ENCODE measurements at places on chromosomes 16 and 17.

DNA sequence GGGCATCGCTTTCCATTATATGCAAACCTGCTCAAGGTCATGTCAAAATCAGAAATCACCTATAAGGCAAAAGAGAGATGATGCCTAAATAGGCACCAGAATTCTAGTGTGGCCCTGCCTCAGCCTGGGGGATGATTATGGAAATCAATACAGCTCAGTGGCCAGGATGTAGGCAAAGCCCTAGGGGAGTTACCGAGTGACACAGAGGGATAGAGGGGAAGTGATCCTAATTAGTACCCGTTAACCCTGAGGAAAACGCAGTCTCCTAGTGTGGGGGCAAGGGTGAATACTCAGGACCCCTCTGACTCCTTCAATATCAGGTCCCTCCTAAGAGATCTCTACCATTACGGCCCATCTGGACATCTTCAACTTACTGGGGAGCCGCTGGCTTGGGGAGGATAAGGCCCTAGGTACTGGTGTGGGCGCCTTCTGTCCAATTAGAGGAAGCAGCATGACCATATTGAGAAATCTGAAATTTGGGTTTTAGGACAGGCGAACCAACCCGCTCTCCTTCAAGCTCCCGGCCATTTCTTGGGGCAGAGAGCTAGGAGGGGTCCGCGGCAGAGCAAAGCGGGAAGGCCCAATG is 725 bp downstream of the NT5C3B start:
- no peak for DNase-seq

DNA sequence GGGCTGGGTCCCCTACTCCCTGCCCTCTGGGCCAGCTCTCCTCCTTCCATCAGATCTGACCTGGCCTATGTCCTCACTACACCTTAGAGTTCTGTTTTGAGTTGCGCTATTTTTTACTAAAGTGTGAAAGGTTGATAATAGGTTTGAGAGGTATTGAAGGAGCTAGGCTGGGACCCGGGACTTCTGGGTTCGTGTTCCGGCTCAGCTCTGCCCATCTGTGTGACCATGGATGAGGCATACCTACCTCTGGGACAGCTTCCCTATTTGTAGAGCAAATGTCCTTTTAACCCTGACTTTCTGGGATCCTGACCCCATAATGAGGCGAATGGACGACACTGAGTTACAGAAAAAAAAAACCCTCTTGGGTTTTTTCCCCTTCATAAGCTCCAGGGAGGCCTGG is 36.0 kb downstream of the IL21R start:
- DNase-seq, result no peak

DNA sequence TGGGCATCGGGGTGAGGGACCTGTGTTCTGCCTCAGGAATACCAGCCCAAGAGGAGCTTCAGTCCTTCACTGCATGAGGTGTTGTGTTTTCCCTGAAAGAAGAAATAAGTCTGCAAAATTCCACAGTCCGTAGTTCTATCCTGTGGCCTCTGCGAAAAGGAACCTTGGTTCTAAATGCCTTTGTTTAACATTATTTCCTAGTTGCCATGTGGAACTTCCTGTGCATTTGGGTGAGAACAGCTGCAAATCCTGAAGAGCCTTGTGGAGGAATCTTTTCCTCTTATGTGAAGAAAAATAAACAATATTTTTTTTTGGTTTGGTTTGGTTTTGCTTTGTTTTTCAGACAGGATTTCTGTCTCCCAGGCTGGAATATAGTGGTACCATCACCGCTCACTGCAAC is 9.8 kb downstream of the PSKH1 start:
- no peak for DNase-seq

DNA sequence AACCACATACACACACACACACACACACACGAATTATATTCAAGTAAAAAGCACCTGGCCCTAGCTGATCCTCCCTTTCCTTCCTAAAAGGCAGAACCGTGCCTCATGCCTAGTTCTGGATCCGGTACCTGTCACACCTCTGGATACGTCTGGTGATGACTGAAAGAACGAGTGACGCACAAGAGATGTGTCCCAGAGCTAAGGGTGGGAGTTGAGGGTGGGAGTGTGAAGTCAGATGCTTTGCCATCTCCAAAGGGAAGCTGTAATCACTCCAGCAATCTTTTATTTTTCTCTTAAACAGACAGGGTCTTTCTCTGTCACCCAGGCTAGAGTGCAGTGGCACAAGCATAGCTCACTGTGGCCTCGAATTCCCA is 26.5 kb upstream of the GSG1L start:
- DNase-seq, result no peak

DNA sequence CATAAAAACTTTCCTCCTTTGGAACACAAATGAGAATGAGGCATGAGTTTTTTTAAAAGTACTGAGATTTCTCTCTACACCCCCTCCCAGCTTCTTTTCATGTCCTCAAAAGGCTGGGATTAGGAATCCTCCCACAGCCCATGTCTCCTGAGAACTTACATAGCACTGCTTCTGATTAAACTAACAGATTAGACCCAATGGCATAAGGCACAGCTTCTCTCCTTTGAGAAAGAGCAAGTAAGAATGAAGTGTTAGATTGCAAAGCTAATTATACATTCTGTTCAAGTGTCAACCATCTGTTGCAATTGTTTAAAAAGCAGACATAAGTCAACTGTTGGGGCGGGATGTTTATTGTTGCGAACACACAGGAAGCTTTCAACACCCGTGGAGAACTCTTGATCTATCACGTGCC is 715.1 kb downstream of the CDH11 start:
- DNase-seq, result no peak

- DNase-seq, result no peak
These were observed 235.3 kb downstream of the SEC14L1 start for GRCh38 chr17:77375917-77376651.

- DNase-seq, result no peak
These were observed 129.2 kb upstream of the MYOCD start for GRCh38 chr17:12536472-12536871.

- DNase-seq, result no peak
These were observed 2.7 kb downstream of the KRT36 start for GRCh38 chr17:41486809-41487530.

GRCh38 chr17:15654886-15655561 is 29.1 kb downstream of the TRIM16 start:
- DNase-seq, result no peak

DNA sequence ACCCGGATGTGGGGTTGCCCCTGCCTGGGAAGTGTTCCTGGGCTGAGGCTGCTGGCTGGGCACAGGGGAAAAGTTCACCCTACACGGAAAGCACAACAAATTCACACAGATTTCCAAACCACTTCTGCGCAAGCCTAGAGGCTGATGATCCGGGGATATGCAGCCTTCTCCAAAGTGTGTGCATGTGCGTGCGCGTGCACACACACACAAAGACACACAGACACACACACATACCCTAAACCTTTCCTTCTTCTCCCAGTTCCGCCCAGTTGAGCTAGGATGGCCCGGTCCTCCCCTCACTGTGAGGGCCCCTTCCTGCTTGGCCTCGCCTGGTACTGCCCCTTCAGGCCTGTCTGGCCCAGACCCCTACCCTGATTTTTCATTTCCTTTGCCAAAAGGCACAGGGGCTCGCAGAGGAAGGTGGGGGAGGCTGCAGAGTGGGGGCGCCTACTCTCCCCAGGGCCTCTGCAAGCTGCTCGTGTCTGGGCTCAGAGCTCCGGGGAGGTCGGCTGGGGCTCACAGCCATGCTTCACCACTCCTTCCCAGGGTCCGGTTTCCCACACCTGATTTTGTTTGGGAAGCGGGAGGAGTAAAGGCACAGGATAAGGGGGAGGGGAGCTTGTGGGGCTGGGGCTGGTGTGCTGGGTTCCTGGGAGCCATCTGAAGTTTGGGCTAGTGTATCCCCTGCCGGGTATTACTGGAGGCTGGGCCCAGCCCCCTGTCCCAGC is 144.7 kb downstream of the ENGASE start:
- DNase-seq, result no peak

DNA sequence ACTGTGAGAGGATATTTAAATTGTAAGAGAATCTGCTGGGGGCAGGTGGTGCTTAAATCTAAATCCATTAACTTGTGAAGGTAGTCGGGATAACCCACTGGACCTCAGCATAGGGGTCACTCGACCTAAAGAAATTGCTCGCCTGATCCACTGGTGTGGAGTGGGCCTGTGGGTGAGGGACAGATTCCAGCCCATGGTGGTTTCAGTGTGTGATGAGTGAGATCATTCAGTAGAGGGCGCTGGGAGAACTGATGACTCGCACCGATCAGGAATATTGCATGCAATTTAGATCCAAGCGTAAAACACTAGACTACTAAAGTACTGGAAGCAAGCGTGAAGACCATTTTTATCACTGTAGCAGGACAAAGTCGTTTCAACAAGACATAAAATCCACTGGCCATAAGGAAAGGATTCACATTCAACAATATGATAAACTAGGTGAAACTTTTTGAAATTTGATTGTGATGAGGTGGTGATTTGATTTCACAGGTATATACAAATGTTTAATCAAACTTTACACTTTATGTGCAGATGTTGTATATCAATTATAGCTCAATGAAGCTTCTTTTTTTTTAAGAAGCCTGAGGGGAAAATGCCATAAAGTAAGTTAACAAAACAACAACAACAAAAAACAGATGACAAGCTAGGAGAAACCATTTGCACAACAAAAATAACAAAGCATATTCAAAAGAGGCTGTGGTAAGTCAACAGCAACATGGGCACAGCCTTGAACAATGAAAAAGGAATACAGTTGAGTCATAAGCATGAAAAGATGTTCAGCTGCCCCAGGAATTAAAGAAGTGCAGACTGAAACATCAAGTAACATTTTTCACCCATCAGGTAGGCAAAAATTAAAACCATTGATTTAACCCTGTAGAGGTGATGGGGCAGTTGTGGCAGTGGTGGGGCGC is 7.5 kb upstream of the TMEM170A start:
- no peak for DNase-seq

- DNase-seq, result no peak
These were observed 7.4 kb downstream of the ADAD2 start for GRCh38 chr16:84198401-84198800.

DNA sequence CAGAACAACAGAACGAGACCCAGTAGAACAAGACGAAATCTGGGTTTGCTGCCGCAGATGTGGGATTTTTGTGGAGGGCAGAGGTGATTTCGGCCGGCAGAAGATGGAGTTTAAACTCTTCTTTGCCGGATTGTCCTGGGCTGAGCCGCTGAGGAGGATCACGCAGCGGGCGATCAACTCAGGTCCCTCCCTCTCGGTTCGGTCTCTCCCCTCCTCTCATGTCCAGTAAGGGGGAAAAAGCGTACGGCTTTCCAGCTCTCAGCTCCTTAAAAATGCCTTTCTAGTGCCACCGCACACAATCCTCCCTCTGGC is 2.5 kb downstream of the PHF12 start:
- DNase-seq, result no peak

- DNase-seq, result no peak
These were observed 678.3 kb downstream of the TOX3 start for GRCh38 chr16:51868631-51869030.

- no peak for DNase-seq
These were observed 314.0 kb upstream of the KCNJ16 start for GRCh38 chr17:69761011-69761410.

DNA sequence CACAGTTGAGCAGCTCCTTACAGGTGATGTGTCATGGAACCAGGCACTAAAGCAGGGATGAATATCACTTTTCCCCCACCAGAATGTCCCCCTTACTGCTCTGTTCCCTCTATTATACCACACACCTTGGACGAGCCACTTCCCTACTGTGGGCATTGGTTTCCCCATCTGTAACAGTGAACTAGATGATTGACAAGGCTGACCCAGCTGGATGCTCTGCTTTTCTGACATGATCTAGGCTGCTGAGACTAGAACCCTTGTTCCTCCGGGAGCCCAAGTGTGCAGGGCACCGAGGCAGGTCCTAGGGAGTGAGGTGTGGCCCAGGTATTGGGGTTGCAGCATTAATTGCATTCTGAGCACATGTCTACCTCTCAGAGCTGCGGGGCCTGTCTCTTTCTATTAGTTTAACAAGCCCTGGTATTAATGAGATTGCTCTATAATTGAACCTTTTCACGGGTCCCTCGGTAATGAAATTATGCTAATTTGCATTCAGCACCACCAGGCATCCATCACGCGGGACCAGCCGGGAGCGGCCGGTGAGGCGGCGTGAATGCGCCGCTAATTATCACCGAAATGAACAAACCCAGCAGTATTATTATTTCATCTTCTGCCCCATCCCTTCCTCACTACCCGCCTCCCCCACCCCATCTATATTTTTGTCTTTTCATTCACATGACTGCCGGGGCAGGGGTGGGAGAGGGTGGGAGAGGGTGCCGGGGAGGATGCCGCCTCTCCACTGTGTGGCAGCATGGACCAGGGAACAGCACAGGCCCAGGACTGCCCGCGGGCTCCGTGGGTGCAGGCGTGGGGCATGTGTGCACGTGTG is 121.1 kb downstream of the CYLD start:
- DNase-seq, result no peak

DNA sequence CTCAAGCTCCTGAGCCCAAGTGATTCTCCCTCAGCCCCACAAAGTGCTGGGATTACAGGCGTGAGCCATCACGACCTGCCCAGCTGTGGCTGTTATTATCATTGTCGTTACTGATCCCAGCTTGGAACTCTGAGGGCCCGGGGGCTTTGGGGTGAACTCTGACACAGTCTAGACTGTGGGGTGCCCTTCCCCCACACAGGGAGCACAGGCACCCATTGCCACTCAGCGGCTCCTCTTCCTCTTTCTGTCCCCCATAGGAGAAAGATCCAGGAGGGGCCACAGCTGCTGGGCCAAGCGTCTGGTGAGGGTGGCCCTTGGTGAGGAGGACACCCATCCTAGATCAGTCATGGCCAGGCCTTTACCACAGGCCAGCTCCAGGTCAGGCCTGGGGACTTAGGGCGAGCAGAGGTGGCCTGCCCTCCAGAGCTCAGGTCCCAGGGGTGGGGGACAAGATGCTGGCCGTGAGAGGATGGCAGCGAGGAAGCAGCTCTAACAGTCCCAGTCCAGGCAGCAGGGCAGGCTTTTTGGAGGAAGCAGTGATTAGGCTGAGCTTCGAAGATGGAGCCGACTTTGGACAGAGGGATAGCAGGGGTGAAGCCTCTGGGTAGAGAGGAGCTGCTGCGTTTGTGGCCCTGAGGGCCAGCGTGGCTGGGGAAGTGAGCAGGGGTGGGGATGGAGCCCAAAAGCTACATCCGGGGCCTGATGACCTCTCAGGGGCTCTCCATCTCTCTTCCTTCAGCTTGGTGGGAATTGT is 24.7 kb downstream of the TMEM235 start:
- DNase-seq, result no peak

GRCh38 chr17:39549747-39550573 is 57.8 kb downstream of the NEUROD2 start:
- peak; percentile 59 for DNase-seq
